Activated T-helper 1 cell treated with anti-CD3 and anti-CD28 coated beads, Interleukin-2, amount 50 U/mL, for 16 hours (primary cell): ENCODE measurements at places on chromosomes 7 and 10.

DNA sequence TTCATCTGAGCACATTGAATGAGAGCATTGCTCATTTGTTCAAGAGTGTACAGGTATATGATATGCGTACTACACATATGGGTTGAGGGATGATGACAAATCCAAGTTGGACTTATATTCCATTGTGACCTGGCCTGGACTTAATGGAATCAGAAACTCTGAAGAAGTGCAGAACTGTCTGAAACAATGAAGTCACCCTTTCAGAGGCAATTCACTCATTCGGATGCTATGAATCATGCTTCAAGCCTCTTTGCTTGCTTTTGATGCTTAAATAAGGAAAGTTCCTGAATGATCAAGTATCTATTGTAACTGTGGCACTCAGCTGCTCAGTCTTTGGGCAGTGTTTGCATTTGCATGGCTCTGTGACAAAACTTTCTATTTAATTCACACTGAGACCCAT is 93.4 kb downstream of the ZNF365 start:
- DNase-seq, result no peak

DNA sequence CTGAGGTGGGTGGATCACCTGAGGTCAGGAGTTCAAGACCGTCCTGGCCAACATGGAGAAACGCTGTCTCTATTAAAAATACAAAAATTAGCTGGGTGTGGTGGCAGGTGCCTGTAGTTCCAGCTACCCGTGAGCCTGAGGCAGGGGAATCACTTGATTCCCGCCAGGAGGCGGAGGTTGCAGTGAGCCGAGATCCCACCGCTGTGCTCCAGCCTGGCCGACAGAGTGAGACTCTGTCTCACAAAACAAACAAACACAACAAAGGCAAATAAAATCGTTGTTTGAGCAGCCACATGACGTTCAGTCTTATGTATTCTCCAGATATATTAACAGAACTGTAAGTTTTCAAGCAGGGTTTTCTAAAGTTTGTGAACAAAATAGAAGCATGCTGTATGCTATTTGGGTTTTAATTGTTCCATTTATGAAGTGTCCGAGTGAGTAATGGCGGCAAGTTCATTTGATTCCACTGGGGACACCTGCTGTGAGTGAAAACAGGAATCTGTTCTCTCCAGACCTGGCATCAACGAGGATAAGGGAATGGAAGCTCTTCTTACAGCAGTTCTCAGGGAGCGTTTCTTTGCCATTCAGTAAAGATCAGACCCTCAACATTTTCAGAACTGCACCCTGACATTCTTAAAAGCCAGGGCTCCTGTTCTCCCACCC is 122.5 kb upstream of the PITRM1 start:
- no peak for DNase-seq

DNA sequence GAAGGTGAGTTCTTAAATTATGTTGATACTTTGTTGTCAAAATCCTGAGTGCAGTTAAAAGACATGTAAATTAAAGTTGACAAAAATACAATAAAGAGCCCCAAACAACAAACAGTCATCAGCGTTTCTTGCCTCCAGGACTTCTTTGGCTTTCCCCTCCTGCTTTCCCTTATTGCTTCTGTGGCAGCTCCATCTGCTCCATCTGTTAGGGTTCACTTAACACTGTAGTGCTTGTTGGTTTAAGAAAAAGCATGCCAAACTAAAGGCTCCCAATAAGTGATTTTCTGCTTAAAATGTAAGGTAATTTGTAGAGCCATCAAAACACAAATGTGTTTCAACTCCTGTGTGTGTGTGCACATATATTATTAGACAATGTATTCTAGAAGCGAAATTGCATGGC is 254.3 kb upstream of the GNAI1 start:
- no peak for DNase-seq

DNA sequence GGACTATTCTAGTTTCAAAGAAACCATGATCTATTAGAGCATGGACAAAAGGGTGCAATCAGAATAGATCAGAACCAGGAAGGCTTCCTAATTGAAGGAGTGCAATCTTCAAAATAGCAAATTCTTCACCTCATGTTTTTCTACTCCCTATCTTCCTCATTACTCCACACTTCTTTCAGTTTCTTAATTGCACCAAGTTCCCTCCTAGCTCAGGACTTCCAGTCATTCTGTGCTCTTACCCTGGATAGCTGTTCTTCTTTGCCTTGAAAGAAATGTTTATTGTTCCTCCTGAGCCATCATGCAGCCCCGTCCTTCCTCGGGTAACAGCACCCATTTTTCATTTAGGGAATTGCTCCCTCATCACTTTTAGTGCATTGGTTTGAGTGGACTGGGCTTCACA is 23.1 kb downstream of the TRPV5 start:
- DNase-seq, result no peak

GRCh38 chr10:92291921-92292845 is 1.2 kb downstream of the MARCHF5 start:
- peak; percentile 2 for DNase-seq

GRCh38 chr7:16587790-16588189 is 57.8 kb downstream of the ANKMY2 start:
- DNase-seq, result no peak

GRCh38 chr10:65614956-65615565 is 1310.8 kb upstream of the LRRTM3 start:
- no peak for DNase-seq

- no peak for DNase-seq
Observed at GRCh38 chr10:67818323-67818722, 19.7 kb downstream of the DNAJC12 start.

- DNase-seq, result no peak
Observed at GRCh38 chr7:110600956-110601355, 490.0 kb upstream of the LRRN3 start.

DNA sequence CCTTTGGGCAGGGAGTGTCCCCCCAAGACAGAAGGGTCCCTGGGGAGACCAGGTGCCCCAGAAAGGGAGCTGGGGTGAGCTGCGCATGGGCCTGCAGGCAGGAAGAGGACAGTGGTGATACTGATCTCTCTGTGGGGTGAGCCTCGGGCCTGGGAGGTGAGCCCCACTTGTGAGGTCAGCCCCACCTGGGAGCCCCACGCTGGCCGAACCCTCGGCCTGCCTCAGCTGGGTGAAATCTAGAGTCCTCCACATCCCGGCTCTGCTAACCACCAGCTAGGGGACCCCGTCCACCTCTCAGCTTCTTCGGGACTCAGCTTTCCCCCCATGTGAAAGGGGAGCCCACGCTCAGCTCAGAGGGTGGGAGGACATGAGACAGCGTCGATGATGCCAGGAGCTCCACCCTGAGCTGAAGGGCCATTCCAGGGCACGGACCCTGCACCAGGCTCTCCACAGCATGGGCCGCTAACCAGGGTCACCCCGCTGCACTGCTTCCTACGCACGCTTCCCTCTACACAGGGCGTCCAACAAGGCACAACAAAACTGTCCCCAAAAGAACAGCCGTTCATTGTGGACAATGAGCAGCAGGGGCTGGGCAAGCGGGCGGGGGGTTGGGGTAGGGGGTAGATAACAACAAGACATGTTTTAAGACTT is 48.7 kb downstream of the CAMK2B start:
- no peak for DNase-seq

- no peak for DNase-seq
Observed at GRCh38 chr7:112550468-112551060, 69.8 kb downstream of the LSMEM1 start.

- DNase-seq, result no peak
Observed at GRCh38 chr7:42389697-42390096, 152.7 kb upstream of the GLI3 start.

GRCh38 chr7:12890586-12890985 is 203.2 kb downstream of the ARL4A start:
- DNase-seq, result no peak

DNA sequence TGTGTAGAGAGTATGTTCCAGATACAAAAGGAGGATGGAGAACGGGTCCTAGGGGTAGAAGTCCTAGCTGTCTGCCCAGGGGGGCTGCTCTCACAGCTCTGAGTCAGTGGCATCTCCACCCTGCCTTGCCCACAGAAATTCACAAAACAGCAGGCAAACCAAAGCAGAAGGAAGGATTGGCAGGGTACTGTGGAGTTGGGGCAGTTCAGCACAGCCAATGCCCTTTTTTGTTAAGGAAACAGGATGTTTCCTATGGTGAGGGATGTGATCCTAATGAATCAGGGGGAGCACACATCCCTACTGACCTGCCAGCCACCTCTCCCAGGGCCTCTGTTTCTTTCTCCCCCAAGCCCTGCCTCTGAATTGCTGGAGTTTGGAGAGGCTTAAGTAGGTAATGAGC is 457.6 kb downstream of the PLXNA4 start:
- DNase-seq, result no peak

DNA sequence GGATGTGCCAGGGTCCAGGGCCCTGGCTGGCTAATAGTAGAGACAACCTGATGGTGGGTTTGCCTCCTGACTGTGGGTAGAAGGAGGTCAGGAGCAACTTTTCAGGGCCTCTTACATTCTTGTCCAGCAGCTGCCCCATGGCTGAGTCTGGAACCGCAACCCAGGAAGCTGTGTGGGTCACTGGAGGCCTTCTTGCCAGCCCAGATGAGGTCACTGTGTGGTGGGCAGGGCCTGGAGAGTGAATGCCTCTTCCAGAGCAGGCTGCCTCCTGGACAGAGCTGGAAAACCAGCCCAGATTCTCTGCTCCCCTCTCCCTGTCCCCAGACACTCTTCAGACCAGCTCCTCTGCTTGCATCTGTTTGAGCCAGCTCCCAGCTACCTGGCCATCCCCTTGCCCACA is 43.5 kb upstream of the LEP start:
- DNase-seq, result no peak

DNA sequence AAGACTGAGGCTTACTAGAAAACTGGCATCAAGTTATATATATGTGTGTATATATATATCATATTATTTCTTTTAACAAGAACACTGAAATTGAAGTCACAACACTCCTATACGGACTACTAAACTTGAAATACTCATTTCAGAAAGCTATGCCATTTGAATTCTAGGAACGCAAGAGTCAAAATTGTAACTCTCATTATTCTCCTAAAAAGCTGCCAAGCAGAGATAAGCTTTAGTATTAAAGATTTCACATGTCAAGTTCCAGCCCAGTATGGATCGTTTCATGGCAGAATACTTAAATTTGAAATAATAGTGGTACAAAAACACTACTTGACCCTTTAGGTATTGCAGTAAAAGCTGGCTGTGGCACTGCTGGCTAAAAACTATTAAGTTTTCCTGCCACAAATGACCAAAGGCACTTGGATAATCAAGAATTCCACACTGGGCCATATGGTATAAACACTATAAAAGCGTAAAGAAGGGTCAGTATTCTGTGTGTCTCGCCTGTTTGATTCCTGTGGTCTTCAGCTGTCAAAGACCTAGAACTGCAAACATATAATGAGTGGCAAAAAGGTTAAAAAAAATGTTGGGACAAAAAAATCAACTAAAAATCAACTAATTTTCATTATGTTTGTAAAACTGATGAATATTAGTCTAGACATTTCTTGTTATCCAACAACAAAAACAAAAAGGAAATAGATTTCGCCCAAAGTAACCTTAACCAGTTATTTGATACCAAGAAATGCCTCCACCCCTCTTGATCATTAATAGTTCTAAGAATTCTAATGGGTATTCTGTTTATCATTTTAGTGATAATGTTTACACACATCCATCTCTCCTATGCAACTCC is 2.4 kb downstream of the CCDC71L start:
- no peak for DNase-seq

DNA sequence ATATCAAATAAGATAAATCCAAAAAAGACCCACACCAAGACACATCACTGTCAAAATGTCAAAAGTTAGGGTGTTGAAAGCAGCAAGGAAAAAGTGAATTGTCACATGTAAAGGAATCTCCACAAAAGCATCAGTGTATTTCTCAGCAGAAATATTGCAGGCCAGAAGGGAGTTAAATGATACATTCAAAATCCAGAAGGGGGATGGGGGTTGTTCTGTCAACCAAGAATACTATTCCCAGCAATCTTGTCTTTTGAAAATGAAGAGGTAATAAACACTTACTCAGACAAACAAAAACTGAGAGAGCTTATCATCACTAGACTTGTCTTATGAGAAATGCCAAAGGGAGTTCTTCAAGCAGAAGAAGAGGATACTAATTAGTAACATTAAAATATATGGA is 191.1 kb upstream of the NOBOX start:
- DNase-seq, result no peak

- no peak for DNase-seq
Observed at GRCh38 chr7:40851001-40851400, 716.2 kb downstream of the SUGCT start.

- no peak for DNase-seq
Observed at GRCh38 chr10:3625959-3626751, 158.9 kb downstream of the KLF6 start.

GRCh38 chr7:105830405-105831301 is 45.7 kb downstream of the ATXN7L1 start:
- DNase-seq, result no peak

DNA sequence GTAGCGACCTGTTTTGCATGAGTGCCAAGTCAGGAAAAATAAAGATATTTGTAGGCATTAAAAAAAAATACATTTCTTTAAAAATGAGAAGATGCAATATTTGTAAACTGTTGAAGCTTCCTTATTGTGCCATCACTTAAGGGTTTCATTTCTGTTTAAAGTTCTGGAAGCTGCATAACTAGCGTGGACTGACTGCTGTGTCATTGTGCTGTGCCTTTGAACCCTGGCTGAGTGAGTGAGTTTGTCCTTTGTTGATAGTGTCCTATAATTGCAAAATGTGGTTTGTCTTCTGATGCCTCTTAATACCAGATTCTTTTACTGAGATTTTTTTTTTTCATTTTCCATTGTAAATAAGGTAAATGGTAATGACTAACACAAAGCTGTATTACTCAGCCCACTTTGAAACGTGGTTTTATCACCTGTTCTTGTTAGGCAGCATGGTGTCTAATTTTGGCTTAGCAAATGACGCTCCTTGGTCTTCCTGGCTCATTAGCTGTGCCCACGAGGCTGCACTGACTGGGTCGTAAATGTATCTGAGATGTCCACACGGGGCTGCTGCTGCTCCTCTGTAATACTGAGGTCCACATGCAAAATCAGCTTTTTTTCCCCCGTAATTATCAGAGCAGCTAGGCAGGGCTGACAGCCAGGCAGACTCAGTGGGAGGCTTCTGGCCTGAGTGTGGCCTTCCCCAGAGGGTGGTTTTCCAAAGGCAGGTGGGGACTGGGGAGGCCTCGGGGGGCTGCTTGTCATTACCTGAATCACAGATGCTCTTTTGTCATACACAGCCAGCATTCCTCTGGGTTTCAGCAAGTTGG is 14.8 kb downstream of the ZSCAN25 start:
- DNase-seq, result no peak

DNA sequence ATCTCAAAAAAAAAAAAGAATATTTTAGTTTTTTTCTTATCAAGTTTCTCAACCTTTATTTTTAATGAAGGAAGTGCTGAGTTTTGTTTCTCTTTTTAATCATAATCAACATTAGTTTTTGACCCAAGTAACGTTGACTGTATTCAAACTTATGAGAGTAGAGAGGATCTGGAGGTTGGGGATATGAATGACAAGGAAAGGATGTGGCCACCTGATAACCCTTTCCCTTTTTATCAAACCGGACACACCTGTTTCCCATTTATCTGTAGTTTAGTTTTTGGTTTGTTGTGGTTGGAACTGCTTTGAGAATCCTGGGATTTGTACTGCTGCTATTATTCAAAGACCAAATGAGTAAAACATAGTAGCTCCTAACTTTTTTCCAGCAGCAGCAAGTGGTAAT is 38.6 kb downstream of the HACD1 start:
- DNase-seq, result no peak

- no peak for DNase-seq
Observed at GRCh38 chr7:45457591-45457990, 116.6 kb upstream of the ADCY1 start.
